ENCODE measurements at places on chromosomes 7 and 10.

- no peak for DNase-seq
These were observed 54.3 kb upstream of the CABCOCO1 start for GRCh38 chr10:61608255-61609033.

DNA sequence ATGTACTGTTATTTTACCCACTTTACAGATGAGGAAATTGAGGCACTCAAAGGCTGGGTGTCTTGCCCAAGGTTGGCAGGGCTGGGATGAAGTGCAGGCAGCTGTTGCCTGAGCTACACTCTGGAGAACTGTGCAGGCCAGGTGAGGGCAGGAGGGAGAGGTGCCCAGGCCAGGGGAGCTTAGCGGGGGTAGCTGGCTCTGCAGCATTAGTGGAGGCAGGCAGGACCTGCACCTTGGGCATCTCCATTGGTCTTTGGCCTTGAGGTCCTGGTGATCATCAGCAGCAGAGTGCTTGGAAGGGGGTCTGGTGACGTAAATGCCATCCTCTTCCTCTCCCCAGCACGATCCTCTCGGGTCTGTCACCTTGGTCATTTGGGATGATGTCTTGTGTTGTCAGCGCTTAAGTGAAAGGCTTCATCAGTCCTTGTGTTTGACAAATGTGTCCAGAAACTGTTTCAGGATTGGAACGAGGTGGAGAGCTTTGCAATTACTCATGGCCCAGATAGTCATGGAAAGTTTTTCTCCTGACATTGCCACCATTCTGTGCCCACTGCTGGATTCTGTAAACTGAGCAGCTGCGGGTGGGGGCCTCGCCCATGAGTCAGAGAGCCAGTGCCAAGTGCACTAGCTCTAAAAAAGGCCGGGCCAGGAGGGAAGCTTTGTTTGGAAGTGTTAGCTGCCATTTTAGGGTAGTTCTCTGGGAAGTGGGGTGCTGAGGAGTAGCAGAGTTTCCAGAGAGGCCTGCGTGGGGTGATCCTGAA lies 47.6 kb downstream of the TSPAN15 start:
- DNase-seq, result no peak

DNA sequence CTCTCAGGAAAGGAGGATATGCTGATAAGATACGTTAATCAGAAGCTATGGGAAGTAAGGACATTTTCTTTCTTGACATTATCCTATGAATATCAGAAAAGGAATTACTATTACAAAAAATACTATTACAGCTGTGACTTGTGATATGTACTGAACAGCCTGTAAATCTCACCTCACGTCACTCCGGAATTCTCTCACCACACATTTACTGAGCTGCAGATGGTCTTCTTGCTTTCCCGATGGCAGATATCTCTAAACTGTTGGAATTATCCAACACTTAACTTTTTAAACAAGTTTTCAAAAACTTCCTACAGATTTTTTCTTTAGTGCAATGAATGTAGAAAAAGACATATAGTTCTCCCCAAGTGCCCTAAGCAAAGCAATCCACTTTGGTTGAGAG lies 313.4 kb downstream of the GPR37 start:
- no peak for DNase-seq

DNA sequence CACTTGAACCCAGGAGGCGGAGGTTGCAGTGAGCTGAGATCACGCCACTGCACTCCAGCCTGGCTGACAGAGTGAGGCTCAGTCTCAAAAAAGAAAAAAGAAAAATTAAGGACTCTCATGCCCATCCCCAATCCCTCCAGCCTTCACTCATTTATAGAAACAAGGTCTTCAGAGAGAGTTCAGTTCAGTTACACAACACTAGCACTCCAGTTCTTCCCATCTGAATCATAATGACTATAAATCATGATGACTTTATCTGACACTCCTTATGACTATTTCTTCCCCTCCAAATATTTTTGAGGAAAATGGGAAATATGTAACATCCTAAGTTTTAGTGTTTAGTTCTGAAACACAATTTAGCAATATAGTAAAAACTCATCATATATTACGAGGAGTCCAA lies 107.4 kb upstream of the LSM8 start:
- DNase-seq, result no peak

GRCh38 chr7:51456-52068 lies 140.8 kb upstream of the FAM20C start:
- no peak for DNase-seq

DNA sequence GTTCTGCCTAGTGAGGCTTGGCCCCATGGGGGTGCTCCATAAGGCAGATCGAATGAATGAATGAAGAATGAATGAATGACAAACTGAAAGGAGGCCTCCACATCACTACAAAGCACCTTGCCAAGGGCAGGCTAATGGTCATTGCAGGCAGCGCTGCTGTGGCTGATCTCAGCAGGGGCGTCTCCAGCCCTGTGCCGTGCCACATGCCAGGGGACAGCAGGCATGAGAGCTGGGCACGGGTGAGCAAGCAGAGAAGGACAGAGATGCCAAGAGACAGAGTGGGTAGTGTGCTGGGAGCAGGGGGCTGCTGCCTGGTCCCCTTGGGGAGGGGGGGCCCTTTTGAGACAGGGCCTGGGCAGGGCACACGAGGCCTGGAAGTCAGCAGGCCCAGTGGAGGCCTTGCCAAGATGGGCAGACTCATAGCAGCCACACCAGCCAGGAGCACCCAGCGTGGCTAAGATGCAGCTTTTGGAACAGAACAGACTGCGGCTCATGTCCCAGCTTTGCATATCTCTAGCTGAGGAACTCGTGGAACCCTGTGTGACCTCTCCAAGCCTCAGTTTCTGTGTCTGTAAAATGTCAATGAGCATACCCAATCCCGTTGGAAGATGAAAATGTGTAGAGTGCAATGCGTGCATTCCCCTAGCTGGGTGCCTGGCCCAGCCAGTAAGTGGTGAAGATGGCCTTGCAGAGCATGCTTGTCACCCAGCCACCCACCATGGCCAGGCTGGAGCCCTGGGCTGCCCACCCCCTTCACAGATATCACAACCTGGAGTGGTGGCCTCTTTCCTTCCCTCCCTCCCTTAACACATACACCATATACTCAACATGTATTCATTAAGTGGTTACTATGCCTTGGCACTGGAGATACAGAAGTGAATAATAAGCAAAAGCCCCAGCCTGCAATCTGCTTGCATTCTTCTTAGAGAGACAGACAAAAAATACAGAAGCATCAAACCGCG lies 61.1 kb upstream of the LRRC18 start:
- no peak for DNase-seq

- DNase-seq, result no peak
These were observed 259.9 kb downstream of the ZEB1 start for GRCh38 chr10:31578951-31579350.

GRCh38 chr10:74223755-74224529 lies 72.9 kb downstream of the ADK start:
- DNase-seq, result no peak

DNA sequence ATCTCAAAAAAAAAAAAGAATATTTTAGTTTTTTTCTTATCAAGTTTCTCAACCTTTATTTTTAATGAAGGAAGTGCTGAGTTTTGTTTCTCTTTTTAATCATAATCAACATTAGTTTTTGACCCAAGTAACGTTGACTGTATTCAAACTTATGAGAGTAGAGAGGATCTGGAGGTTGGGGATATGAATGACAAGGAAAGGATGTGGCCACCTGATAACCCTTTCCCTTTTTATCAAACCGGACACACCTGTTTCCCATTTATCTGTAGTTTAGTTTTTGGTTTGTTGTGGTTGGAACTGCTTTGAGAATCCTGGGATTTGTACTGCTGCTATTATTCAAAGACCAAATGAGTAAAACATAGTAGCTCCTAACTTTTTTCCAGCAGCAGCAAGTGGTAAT lies 38.6 kb downstream of the HACD1 start:
- DNase-seq, result no peak

DNA sequence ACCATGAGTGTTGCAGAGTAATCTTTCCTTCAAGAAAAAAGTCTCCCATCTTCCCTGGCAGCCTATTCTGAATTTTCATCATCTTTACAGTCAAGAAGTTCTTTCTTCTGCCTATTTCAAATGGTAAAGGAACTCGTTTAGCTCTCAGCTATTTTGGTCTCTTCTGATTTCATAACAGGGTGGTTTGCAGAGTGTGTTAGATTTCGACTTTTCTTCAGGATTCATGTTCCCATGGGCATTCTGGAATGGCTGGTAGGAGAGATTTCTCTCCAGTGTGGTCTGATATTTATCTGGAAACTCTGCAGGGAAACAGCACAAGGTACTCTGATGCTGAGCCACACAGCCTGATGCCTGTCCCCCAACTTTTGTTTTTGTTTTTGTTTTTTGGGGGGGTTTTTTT lies 111.1 kb upstream of the FAM171A1 start:
- no peak for DNase-seq

DNA sequence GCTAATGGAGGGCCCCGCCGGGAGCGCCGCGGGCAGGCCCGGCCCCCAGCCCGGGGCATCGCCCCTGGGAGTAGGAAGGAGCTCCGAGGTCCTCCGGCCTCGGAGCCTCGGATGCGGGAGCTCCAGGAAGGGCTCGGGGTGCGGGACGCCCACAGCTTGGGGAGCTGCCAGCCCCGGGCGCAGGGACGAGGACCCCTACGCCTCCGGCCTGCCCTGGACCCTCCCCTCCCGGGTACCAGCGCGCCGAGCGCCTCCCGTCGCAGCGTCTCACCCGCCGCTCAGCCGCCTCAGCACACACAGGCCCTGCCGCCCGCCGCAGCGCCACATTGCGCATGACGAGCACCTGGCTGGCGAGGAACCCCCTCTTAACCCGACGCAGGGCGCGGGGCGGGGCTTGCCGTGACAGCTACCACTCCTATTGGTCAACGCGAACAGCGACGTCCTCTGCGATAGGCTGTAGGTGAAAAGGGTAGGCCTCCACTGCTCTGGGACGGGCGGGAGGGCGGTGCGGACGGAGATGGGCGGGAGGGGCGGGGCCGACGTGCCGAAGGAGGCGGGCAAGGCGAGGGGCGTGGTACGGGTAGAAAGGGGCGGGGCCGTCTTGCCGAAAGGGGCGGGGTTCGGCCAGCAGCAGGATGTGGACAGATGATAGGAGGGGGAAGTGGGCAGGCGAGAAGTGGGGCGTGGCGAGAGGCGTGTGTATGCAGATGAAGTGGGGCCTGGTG lies at the start of gene PITRM1:
PITRM1 (minus strand) TSS at position 337 of the 725 bp plus-strand sequence; CDS start at position 327, 10 bp downstream.
- peak; percentile 97 for DNase-seq

- no peak for DNase-seq
These were observed 461.1 kb downstream of the ZNF33B start for GRCh38 chr10:42177077-42177792.

DNA sequence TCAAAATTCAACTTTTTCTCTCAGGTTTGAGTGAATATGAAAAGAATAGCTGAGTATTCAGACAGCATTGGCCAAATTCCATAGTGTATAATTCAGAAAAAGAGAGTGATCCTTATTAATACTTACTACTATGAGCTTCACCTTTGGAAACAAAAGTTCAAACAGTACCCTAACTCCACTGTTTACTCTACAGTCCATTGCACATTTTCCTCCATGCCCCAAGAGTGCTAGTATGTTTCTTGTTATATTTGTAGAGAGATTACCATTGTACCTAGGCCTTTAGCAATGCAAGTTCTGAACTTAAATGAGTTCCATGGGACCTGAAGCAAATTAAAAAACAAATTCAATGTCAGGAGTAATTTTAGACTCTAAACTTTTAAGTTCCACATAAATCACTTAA lies 48.1 kb downstream of the MAGI2 start:
- DNase-seq, result no peak

GRCh38 chr7:50347693-50348092 lies 43.2 kb downstream of the IKZF1 start:
- no peak for DNase-seq

Measured in GM12864 (cell line).